ENCODE measurements at places on chromosomes 2 and 18.

- no peak for DNase-seq
These were observed 56.2 kb downstream of the ITSN2 start for GRCh38 chr2:24304098-24304497.

DNA sequence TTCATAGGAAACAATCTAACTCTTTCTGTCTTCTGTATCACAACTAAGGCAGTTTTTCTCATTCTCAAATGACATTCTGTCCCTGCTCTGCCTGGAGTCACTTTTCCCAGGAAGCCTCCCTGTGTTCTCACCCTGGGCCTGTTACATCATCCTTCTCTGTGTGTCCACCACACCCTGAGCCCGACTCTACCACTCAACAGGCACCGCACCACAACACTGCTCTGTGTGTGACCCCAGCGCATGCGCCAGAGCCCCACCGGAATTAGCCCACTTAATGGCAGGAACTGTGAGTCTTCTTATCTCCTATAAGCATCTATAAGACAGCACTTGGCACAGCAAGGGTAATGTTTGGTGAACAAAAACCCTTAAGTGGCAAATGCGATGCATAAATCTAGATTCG lies 32.3 kb downstream of the TGFBRAP1 start:
- no peak for DNase-seq

DNA sequence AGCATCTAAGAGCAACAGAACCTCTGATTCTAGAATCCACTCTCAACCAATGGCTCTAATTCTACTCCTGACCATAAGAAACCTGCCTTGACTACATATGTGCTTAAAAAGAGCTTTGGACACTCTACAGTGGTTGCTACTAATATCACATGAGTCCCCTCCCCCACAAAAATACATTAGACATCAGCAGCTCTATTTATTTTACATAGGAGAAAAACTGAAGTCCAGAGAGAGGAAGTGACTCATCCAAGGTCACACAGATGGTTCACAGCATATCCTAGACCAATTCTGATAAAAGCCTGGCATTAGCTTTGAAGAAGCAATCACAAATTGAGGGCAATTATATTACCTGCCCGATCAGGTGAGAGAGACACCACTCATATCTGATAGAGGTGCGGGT lies 49.8 kb downstream of the ALK start:
- no peak for DNase-seq

GRCh38 chr2:223433461-223433860 lies 168.7 kb downstream of the SCG2 start:
- no peak for DNase-seq

DNA sequence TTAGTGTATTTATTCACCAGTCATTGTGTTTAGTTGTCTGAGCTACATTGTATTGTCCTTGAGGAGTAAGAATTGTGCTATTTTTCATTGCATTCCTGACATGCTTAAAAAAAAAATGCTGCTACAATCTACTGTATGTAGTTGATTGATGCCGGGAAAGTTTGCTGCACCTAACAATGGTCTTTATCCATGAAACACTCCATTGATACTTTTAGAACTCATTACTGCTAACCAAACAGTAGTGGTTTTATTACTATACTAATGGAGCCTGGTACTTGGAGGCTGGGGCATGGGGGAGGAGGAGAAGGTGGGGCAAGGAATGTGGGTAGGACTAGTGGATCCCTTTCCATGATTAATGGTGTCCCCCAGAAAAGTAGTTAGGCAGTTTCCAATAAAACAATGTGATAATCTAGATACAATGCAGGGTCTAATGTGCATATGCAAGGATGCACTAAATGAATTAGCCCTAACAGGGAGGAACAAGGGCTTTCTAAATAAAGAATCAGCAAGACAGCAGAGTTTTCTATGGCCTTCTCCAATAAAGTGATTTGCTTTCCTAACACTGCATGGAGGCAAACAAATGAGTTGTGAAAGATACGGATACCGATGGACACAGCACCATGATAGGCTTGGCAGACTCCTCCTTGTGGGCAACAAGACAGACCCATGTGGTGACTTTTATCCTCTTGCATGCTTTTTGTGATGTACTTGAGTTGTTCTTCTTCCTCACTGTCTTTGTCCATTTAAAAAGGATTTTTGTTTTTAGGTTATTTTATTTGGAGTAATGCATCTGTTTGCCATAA lies 78.5 kb downstream of the FMNL2 start:
- DNase-seq = no peak

Measured in stimulated activated CD4-positive, alpha-beta T cell treated with anti-CD3 and anti-CD28 coated beads, Interleukin-15, amount 100 ng/mL, for 1 hour (primary cell).